ENCODE measurements at places on chromosomes 4 and X. TPM values are rescaled to one million over a fixed set of nuclear protein-coding genes. Genes with fewer than 3 reads are reported as not detected.

WDR45 gene
- 60.2 TPM for polyA plus RNA-seq

DNA sequence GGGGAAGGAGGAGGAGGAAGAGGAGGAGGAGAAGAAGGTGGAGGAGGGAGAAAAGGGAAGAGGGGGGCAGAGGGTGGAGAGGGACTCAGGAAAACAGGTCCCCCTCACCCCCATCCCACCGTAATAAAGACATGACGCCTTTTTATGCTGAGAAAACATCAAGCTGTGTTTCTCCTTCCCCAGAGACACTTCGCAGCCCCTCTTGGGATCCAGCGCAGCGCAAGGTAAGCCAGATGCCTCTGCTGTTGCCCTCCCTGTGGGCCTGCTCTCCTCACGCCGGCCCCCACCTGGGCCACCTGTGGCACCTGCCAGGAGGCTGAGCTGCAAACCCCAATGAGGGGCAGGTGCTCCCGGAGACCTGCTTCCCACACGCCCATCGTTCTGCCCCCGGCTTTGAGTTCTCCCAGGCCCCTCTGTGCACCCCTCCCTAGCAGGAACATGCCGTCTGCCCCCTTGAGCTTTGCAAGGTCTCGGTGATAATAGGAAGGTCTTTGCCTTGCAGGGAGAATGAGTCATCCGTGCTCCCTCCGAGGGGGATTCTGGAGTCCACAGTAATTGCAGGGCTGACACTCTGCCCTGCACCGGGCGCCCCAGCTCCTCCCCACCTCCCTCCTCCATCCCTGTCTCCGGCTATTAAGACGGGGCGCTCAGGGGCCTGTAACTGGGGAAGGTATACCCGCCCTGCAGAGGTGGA, 45.3 kb upstream of the SHOX start:
- DNase-seq: no peak

SSX2 gene
- polyA plus RNA-seq: not detected

- no peak for DNase-seq
These were observed 25.5 kb upstream of the CBLL2 start for GRCh38 chrX:22247169-22247568.

GRCh38 chr4:135274416-135274815, 1072.8 kb upstream of the PABPC4L start:
- DNase-seq: no peak

PNCK gene
- polyA plus RNA-seq: 5.6 TPM

- DNase-seq: no peak
These were observed 19.3 kb upstream of the SPIN2A start for GRCh38 chrX:57156397-57157049.

GRCh38 chr4:56656346-56656643, 24.8 kb downstream of the HOPX start:
- DNase-seq: no peak

GRCh38 chrX:136674270-136674985, 26.5 kb downstream of the CD40LG start:
- DNase-seq: no peak

NONO gene
- 653 TPM for polyA plus RNA-seq

GRCh38 chr4:147824316-147824715, 92.4 kb downstream of the ARHGAP10 start:
- DNase-seq: no peak

DNA sequence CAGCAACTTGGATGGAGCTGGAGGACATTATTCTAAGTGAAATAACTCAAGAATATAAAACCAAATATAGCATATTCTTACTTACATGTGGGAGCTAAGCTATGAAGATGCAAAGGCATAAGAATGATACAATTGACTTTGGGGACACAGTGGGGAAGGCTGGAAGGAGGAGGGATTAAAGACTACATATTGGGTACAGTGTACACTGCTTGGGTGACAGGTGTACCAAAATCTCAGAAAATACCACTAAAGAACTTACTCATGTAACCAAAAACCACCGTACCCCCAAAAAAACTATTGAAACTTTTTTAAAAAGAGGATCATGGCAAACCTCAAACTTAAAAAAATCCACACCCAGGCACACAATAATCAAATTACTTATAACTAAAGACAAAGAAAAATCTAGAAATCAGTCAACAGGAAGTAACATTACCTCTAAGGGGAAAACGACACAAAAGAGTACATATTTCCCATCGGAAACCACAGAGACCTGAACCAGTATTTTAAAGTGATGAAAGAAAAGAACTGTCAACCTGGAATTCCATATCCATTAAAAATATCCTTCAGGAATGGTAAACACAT, 241.8 kb downstream of the PRDM5 start:
- no peak for DNase-seq

DNA sequence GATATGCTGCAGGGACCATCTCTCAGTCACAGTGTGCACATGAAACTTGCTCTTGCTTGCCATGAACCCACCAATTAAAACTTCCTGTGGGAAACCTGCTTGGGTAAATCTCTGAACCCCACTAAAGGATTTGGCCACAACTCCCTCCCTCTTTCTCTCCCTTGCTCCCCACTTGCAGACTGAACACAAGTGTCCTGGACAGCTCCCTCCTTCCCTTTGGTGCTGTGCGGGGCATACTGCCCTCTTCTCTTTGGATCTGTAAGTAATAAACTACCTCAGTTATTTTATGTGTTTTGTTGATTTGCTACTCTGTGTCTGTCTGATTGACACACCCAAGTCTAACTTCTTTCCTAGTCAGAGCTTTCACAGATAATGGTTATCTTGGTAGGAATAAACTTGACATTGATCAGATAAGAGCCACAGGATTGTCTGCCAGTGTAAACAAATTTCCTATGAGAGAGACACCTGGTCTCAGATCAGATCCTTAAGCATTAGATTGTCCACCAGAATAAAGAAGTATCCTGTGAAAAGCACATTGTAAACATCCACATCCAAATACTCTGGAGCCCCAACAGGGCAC, 41.8 kb downstream of the SULT1E1 start:
- DNase-seq: no peak

TMPRSS11A gene
- not detected for polyA plus RNA-seq

MTM1 gene
- 13.1 TPM for polyA plus RNA-seq

GRCh38 chr4:1736812-1737211, 15.5 kb downstream of the TACC3 start:
- DNase-seq: no peak

GAGE1 gene
- not detected for polyA plus RNA-seq

DNA sequence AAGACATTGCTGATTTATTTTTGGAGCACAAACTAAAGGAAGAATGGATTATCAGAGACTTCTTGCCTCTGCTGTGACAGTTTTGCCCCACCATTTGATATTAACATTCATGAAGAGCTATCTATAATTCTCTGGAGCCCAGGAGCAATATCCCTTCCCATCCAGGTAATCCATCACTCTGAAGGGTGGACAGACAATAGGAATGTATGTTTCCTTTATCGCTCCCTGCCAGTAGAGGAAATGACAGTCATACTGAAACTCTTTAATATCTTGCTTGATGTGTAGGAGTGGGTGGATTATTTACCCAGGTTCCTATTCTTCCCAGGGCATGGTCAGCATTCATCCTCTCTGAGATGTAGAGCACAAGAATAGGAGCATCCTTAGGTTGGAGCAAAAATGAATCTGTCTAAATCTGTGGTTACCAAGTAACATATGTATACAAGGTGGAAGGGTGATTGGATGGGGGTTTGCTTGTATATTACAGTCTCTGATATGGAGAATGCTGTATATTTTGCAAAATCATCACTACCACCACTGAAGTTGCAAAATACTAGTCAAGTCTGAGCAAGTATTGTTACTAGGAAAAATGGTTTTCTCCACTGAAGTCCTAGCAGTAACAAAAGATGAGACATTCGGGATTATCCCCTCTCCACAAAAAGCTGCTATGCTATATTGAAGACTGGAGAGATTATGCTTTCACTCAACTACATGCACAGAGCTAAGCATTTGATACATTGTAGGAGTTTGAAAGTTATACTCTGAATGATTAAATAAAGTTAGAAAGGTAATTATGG, 151.6 kb downstream of the CBLL2 start:
- DNase-seq: no peak

DNA sequence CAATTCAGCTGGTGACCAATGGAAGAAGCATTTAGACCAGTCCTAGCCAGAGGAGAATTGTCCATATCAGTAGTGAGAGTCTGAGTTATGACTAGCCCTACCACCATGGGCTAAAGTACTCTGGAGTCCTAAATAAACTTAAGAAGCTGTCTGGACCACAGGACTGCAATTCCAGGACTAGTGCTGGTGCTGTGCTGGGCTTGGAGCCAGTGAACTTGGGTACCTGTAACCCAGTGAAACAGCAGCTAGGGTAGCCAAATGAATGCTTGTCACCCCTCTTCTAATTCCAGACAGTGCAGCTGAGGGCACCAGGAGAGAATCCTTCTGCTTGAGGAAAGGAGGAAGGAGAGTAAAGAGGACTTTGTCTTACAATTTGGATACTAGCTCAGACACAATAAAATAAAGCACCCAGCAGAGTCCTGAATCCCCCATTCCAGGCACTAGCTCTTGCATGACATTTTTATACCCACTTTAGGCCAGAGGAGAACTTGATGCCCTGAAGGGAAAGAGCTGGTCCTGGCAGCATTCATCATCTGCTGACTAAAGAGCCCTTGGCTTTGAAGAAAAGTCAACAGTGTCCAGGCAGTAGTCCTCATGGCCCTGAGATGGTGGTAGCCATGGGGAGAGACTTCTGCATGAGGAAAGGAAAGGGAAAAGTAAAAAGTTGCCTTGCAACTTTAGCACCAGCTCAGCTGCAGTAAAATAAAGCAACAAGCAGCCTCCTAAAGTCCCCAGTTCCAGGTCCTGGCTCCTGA, 2675.7 kb downstream of the PCDH7 start:
- DNase-seq: no peak

GRCh38 chrX:67789536-67789935, 245.7 kb downstream of the AR start:
- DNase-seq: no peak

DNA sequence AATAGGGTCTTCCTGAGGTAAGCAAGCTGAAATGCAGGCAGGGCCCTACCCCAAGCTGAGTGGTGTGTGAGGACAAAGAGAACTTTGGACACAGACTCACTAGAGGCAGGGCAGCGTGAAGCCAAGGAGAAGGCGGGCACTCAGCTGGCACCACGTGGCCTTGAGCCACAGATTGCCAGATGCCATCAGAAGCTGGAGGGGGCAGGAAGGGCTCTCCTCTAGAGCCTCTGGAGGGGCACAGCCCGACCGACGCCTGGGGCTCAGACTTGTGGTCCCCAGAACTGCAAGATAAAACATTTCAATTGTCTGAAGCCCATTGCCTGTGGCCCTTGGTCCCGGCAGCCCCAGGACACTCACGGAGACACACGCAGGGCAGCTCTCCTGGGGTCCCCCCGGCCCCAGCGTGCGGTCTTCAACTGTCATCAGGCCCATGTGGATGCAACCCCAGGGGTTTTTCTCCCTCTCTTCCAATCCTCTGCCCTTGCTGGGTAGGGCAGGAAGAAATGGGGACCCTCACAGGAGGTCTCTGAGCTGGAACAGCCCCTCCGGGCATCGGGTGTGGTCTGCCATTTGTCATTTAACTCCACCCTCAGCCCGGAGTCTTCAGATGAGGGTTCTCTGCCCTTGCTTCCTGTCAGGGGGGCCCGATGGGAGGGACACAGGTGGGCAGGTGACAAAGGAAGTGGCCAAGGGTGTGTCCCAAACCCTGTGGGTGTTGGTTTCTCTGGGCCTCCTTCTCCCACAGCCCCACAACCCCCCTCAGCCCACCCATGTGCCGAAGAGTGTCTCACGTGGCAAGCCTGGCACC, 22.2 kb downstream of the HMX1 start:
- no peak for DNase-seq

- DNase-seq: no peak
These were observed 33.7 kb downstream of the SORBS2 start for GRCh38 chr4:185778307-185778706.

- no peak for DNase-seq
These were observed 21.8 kb downstream of the CRLF2 start for GRCh38 chrX:1190596-1191145.

GRCh38 chr4:169899295-169899694, 126.9 kb downstream of the MFAP3L start:
- no peak for DNase-seq

ZAR1 gene
- polyA plus RNA-seq: not detected

DNA sequence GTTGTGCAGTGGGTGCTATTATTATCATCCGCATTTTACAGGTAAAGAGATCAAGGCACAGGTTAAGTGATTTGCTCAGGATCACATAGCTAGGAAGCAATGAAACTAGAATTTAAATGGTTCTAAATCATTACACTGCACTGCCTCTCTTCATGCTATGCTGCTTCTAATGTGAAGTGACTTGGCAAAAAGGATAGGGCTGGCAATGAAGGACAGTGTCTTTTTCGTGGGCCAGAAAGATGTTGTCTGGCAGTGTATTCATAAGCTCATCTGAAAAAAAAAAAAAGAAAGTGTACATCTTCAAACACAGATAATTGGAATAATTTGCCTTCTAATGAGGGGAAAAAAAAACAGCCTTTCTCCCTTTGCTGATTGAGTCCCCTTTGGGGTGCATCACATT, 132.2 kb upstream of the FUNDC1 start:
- no peak for DNase-seq

- no peak for DNase-seq
These were observed 957 bp downstream of the PPP2R2C start for GRCh38 chr4:6471307-6472007.

- no peak for DNase-seq
These were observed 775.9 kb upstream of the FTHL17 start for GRCh38 chrX:31847773-31848172.

GRCh38 chr4:126113058-126113457, 798.3 kb downstream of the FAT4 start:
- DNase-seq: no peak

IL1RAPL2 gene
- 0.88 TPM for polyA plus RNA-seq

DNA sequence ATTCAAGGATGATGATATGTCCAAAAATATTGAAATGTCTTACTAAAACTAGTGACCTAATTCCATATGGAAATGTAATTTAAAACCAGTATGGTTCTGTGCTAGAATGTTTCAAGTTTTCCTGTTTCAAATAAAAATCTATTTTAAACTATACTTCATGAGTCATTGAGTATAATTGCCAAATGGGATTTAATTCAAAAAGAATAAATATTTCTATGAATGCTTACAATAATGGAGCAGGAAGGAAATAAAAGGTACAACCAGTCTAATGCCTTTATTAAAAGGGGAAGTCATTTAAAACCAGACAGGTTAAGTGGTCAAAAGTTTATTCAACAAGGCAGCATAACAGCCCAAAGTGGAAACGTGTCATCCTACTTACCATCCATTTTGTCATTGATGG, 2347.1 kb downstream of the PCDH7 start:
- DNase-seq: no peak

GRCh38 chr4:83558680-83559079, 22.8 kb downstream of the GPAT3 start:
- no peak for DNase-seq

All from right renal cortex interstitium (tissue), 3 donors.